ENCODE measurements at places on chromosomes 2 and 18.

GRCh38 chr2:74439803-74440377 is 1.8 kb downstream of the RTKN start:
- peak; percentile 51 for DNase-seq

- DNase-seq: peak; percentile 56
Measured at GRCh38 chr2:142290931-142291330, 160.1 kb upstream of the LRP1B start.

- peak; percentile 6 for DNase-seq
Measured at GRCh38 chr2:211216221-211216620, 659.8 kb downstream of the CPS1 start.

DNA sequence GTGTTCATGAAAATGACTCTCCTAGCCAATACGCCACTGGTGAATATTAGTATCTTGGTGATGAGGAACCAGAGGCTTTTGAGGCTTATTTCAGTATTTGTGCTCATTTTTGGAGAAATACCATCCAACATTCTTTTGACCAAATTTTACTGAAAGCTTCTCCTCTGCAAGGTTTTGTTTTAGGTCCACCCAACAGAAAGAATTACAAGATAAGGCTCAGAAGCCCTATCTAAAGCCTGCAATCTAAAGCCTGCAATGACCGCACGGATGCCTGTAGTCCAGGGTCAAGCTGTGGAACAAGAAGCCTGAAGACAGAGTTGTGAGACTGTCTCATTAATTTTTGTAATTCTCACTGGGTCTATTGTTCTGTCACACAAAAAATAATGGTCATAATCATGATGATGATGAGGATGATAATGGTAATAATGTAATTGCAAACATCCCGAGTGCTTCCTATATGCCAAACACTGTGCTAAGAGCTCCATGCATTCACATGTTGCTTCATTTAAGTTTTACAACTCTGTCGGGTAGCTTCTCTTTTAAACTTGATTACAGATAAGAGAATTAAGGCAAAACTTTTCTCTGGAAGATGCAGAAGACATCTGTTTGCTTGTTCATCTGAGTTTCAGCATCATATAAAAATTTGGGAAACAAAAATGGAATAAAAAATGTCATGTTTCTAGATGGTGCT is 33.2 kb upstream of the NCOA1 start:
- DNase-seq: no peak

DNA sequence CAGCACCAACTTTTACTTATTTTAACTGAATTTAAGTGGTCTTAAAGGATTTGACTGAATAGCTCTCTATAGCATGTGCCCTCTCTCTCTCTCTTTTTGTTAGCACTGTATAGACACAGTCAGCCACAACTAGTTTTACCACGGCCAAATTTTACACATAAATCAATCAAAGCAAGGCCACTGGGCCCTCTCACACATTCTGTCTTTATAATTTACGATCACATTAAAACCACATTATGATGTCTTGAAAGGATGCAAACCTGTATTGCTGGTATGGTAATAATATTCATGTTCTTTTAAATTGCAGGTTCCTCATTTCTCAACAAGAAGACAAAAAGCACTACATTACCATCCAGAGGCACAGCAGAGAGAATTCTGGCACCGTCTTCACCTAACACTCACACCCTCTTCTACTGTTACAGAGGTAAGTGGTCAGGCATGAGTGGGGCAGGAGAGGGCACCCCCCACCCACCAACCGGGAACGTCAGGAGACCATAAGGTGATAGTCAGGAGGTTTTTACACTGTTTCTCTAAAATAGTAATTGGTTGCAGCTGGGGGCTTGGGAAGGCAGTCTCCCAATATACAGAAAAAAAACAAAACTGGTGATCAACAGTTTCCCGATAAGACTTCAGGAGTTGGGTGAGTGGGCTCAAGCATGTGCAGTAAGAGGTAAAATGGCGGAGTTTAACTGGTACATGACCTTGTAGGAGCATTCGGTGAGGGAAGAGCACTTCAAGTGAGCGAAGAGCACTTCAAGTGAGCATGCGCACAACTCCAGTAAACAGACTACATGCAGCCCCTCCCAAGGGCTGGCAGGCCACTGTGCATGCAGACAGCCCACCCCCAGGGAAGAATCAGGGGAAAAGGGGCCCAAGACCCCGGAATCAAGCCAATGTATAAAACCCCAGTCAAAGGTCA is 296.7 kb downstream of the PIEZO2 start:
- DNase-seq: no peak

GRCh38 chr2:212537726-212538304 is 787 bp downstream of the ERBB4 start:
- no peak for DNase-seq

DNA sequence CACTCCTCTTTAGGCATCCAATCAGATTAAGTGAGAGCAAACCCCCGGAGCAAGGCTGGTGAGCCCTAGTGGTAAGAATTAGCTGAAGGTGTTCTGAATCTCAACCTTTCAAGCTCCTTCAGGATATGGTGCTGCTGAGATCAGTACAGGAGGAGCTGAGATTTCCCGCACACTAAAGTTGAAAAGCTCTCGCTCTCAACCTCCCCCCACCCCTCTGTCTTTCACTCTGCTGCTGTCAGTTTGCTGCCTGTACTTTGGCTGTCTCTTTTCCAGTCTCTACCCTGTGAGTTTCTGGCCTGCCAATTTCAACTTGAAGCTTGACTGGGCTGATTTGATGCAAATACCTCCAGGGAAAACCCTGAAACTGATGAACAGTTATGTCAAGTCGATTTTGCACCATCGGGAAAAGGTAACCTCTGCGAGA is 15.7 kb downstream of the ZEB2 start:
- no peak for DNase-seq

DNA sequence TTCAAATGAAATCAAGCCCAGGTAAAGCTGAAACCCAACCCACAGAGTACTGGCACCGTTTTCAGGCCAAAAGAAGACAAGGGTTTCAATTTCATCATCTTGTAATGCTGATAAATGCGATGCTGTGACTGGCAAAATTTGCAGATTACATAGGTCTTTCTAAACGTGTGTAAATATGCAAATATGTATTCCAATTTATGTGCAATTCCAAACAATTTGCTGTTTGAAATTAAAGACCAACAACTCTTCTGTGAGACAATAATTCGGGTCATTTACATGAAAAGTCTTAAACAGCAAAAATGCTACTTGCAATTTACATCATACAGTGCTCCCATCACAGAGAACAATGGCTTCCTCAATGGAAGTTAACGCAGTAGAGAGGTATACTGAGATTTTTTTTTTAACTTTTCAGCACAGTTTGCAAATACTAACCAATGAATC is 2.8 kb upstream of the ZNF532 start:
- no peak for DNase-seq

- peak; percentile 78 for DNase-seq
Measured at GRCh38 chr2:85998071-85998991, 107.4 kb downstream of the POLR1A start.

DNA sequence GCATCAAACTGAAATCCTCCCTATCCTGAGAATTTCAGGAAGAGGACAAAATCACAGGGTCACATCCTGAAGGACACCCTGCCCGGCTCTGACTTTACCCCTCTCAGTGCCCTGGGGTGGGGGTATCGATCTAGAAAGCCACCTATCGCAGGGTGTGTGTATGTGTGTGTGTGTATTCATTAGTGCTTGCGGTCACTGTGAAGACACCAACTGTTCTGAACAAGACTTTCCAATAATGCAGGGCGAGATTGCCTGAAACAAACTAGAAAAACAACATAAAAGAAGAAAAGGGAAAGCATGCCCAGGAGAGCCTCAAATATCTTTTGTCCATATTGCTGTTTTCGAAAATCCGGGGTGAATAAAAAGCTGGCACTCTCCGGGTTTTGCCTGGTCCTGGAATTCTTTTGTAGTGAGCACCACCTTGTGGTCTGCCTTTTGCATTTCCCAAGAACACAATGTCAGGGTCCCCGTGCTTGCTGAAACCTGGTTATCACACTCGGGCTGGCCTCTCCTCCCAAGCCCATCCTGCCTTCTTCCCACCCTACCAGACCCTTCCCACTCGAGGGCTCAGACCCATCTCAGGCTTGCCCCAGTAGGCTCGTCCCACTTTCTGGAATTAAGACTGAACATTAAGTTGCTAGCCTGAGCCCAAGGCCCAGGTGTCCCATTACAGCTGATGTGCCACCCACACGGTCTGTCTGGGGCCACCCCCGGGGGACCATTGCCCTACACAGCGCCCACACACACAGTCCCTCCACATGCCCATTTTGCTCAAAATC is 25.0 kb upstream of the COPS8 start:
- DNase-seq: peak; percentile 75

DNA sequence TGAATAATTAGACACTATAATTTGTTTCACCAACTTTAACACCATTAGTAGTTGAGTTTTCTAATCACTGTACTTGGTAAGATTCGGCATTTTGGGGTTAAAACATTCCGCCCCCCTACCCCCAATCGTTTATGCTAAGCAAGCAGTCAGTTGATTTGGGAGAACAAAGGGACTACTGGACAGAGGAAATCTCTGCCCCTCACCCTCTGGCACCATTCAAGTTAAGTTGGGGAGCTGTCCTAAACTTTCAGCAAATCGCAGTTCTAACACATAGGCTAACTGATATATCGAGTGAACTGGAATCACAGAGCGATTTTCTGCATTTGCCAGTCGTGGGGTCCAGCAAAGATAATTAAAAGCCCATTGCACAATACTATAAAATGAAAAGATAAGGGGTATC is 5.6 kb downstream of the KLF7 start:
- peak; percentile 18 for DNase-seq

DNA sequence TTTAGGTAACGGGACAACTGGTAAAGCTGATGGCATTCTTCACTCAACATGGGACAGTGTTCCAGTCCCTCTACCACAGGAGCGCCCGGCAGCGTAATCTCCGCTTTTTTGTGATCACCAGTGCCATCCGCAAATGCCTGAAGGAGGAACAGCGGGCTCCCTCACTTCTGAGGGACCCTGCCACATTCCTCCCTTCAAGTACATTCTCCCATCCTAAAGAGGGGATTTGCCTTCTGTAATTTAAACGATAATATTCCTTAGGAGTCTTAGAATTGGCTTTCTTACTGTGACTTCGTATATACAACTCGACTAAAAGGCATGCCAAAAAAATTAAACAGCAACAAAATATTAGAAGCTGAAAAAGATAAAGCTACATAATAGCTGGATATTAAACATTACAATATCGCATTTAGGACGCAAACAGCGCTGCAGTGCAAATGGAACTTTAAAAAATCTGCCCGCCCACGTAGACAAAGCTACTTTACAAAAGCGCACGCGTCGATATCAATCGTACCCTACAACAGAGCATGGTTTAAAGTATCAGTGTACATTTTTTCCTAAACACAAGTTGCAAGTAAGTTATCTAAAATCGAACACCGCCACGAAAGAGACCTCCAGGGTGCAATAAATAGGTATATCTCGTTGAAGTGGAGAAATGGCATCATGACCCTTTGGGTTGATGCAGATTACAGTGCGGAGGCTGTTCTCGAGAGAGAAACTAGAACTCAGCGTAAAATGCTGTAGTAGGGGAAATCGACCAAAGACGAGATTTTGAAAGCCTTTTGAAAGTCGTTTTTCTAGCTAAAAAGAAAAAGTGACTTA is 2.3 kb upstream of the VSNL1 start:
- peak; percentile 78 for DNase-seq

- DNase-seq: no peak
Measured at GRCh38 chr2:172996387-172996961, 79.2 kb upstream of the MAP3K20 start.

DNA sequence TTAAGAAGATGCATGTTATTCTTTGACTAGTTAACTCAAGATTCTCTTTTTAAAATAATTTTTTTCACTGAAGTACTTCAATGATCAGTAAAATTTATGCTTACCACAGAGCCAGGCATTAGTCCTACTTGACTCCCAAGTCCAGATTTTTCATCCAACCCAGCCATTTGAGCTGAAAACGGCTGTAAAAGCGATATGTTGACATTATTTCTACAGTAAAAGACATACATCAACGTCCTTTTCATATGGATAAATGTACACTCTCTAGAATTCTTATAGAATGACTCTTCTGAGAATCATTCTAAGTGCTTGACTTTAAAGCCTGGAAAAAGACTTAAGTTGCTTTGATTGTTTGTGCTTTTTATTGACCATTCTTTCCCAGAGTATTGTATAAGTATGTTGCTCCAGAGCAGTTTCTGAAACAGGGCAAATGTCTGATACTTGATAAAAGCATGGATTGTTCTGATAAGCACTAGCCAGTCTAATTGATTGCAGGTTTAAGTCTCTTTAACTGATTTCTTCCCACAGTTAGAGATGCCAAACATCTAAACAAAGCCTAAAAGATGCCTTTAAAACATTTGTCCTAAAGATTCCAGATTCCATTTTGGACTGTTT is 90.9 kb downstream of the COL5A2 start:
- DNase-seq: no peak

GRCh38 chr2:143803936-143804335 is 674.7 kb downstream of the ARHGAP15 start:
- DNase-seq: no peak

DNA sequence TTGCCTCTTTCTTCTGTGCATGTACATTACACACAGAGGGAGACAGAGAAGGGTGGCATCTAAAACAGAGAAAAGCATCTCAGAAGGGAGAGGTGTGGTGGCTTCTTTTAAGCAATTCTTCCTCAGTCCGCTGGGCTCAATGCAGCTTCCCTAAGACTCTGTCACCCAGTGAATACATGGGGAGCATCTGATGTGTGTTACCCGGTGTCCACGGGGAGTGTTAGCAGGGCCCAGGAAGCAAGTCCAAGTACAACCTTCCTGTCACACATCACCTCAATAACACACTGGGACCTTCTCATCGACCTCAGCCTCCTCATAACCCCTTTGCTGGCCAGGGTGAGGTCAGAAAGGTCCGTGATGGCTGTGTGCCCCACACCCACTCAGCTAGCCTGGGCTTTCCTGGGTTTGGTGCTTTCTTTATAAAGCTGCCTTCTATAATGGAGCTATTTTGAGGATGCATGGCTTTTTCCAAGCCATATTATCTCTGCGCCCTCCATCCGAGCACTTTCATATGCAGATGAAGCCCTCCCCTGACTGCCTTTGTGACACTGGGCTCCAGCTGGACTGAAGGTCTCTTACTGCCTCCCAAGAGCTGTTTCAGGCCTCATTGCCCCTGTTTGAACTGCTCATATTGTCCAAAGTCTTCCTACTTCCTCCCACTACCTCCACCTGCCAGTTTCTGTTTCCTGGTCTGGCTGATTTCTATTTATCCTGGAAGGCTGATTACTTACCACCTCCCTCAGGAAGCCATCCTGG is 21.4 kb downstream of the TNFRSF11A start:
- no peak for DNase-seq

DNA sequence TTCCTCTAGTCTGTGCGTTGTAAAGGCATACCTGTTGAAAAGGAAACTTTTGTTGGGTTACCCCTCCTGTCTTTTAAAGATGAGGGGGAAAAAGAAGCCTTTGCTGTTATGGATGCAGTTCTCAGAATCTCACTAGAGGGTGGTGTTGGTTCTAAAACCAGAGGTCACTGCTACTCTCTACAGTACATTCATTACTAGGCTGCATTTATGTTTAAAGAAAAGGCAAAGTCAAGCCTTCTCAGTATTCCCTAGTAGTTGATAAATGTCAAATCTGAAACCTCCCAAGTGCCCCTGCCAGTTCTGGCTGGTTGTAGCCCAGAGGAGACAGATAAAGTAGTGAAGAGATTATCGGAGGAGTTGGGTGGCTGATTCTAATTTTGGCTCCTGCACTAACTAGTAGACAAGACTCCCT is 1.4 kb upstream of the PLCL1 start:
- peak; percentile 62 for DNase-seq
